Diencephalon (tissue), 1 donor: ENCODE measurements at places on chromosomes 7 and 10. TPM values are rescaled to one million over a fixed set of nuclear protein-coding genes. Genes with fewer than 3 reads are reported as not detected.

Gene TSPAN15
- total RNA-seq, result 10.6 TPM

Gene DGKB
- total RNA-seq, result 45.2 TPM

Gene CLRN3
- not detected for total RNA-seq

Gene PSPH
- 28.8 TPM for total RNA-seq

Gene SP8
- 2.8 TPM for total RNA-seq

Gene CNTNAP2
- total RNA-seq, result 228 TPM
